ENCODE measurements at places on chromosomes 7 and 10. TPM values are rescaled to one million over a fixed set of nuclear protein-coding genes. Genes with fewer than 3 reads are reported as not detected.

Gene TRIM50
- not detected for total RNA-seq

Gene RNLS
- total RNA-seq: 5.2 TPM

Gene PLEKHS1
- not detected for total RNA-seq

Gene DDC
- not detected for total RNA-seq

Gene GTF2IRD2
- total RNA-seq: 18.0 TPM

Gene CFAP46
- not detected for total RNA-seq

Gene ZPBP
- total RNA-seq: not detected

Gene VAX1
- not detected for total RNA-seq

Gene EN2
- not detected for total RNA-seq

Gene ABCB4
- not detected for total RNA-seq

Gene KCNMA1
- total RNA-seq: 0.54 TPM

Gene MRLN
- not detected for total RNA-seq

Gene TMEM196
- total RNA-seq: not detected

Gene ZNF467
- total RNA-seq: 0.83 TPM

Gene FAM237B
- total RNA-seq: not detected

Gene NUTM2A
- 0.11 TPM for total RNA-seq

Gene CLIP2
- 3.8 TPM for total RNA-seq

Gene VGF
- 0.17 TPM for total RNA-seq

Gene LDB3
- not detected for total RNA-seq

Gene PTPN20
- 2.4 TPM for total RNA-seq

Gene NYAP1
- total RNA-seq: 0.54 TPM

Gene PRPS1L1
- not detected for total RNA-seq

Gene FOXI2
- not detected for total RNA-seq

Gene PRRT4
- total RNA-seq: 0.30 TPM
